Fibroblast of villous mesenchyme (primary cell): ENCODE measurements at places on chromosomes 1 and 21. TPM values are rescaled to one million over a fixed set of nuclear protein-coding genes. Genes with fewer than 3 reads are reported as not detected.

Gene KIAA0040
- under 0.01 and 0.64 TPM in 2 replicates for total RNA-seq

Gene IGFN1
- under 0.01 TPM in 2 replicates for total RNA-seq

Gene ZNF648
- not detected in 2 replicates for total RNA-seq

Gene SAMD13
- total RNA-seq = under 0.01 and 0.64 TPM in 2 replicates

Gene CELSR2
- 1.3 TPM in 2 replicates for total RNA-seq

Gene VAV3
- total RNA-seq = 0.32 and 0.43 TPM in 2 replicates
